Neuronal stem cell (in vitro differentiated cells): ENCODE measurements at places on chromosomes 6 and 20.

DNA sequence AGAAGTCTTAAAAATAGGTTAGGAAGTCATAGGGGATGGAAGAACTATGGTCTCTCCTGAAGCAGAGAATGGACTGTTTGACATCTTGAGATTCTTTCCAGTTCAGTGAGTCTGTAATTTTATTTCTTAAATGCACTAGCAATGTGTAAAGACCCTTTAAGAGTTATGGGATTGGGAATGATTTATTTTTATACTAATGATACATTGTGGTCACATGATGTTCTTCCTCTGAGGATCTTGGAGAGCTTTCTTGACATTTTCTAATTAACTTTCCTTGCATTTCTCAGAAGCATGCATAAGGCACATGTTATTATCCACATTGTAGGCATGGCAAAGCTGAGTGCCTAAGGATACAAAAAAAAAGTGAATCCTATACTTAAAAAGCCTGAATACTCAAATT lies 507.6 kb upstream of the NRSN1 start:
- DNase-seq = no peak

DNA sequence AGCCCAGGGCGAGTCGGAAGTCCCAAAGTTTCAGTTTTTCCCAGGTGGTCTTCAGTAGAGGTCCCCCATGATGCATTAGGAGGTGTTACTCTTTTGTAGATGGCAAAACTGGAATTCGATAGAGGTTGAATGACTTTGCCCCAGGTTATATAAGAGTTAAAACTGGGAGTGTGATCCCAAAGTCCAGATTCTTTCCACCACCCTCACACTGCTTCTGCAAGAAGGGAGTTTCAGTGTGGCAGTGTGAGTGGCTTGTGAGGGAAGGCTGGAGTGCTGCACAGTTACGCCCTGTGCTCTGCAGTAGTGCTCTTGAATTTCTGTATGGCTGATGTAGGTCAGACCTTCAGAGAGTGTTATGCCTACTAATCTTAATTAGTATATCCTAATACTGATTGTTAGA lies 29.8 kb downstream of the NDUFAF5 start:
- no peak for DNase-seq

GRCh38 chr20:3923818-3924217 lies 34.6 kb downstream of the PANK2 start:
- no peak for DNase-seq

DNA sequence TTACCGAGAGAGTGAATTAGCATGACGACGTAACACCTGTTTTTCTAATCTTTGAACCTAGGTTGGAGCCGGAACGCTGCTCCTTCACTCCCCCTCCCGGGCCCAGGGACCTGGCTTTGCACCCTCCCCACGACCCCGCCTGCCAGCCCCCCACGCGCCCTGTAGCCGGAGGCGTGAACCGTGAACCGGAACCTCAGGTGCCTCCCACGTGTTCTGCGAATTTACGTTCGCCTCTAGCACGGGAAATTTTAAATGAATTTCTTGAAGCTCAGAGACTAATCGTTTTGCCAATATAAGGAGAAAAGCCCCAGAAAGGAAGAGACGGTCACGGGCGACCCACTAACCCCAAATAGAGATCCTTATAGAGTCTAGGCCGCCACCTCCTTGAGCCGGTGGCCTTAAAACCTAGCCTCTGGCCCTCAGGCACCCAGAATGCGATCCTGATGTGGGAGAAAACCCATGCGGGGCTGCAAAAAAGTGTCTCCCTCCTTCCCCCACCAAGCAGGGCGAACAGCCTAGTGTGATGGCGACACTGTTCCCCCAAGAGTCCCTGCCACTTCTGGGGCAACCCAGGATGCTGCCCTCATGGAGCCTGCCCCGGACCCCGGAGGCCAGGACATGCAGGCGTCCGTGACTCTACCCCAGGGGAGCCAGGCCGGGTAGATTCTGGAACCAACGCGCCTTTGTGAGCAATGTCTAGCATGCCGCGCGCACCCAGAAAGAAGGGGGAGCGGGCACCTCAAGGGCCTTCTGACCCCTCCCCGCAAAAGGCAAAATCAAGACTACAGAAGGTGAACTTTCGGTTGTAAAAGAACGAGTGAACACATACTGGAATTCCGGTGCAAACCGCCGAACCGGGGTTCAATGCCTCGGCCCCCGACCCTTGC lies 2.7 kb upstream of the SIM1 start:
- no peak for DNase-seq

DNA sequence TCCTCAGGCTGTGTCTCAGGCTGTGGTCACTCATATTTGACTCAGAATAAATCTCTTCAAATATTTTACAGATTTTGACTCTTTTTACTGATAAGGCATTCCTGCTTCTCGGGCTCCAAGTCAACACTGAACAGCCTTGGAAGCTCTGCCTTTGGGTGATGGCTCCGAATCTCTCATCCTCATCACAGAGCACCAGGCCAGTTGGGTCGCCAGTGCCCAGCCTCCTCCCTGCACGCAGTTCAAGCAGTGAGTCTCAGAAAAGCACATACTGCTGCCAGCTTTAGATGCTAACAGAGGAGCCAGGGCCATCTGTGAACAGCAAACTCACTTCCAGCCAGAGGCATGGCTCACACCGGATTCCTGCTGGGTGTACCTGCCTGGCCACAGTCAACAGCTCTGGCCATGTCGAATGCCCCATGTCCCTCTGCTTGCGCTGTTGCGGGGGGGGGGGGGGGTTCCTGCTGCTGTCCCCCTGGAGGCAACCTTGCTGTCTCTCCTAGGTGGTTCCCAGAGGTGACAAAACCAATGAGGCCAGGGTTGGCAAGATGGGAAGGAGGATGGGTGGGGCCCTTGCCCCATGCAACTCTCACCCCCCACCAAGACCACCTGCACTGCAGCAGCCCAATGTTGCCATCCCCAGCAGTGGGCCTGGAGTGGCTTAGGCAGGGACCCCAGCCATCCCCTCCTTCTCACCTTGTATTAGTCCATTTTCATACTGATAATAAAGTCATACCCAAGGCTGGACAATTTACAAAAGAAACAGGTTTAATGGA lies 248.8 kb downstream of the ERMARD start:
- DNase-seq = no peak

- DNase-seq = no peak
Measured at GRCh38 chr6:26275663-26276062, 89.3 kb upstream of the BTN3A2 start.

DNA sequence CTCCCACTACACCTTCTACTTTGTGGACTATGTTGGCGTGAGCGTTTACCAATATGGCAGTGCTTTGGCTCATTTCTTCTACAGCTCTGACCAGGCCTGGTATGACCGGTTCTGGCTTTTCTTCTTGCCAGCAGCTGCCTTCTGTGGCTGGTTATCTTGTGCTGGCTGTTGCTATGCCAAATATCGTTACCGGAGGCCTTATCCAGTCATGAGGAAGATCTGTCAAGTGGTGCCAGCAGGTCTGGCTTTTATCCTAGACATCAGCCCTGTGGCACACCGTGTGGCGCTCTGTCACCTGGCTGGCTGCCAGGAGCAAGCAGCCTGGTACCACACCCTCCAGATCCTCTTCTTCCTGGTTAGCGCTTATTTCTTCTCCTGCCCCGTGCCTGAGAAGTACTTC lies 16.5 kb upstream of the EFHC1 start:
- no peak for DNase-seq

DNA sequence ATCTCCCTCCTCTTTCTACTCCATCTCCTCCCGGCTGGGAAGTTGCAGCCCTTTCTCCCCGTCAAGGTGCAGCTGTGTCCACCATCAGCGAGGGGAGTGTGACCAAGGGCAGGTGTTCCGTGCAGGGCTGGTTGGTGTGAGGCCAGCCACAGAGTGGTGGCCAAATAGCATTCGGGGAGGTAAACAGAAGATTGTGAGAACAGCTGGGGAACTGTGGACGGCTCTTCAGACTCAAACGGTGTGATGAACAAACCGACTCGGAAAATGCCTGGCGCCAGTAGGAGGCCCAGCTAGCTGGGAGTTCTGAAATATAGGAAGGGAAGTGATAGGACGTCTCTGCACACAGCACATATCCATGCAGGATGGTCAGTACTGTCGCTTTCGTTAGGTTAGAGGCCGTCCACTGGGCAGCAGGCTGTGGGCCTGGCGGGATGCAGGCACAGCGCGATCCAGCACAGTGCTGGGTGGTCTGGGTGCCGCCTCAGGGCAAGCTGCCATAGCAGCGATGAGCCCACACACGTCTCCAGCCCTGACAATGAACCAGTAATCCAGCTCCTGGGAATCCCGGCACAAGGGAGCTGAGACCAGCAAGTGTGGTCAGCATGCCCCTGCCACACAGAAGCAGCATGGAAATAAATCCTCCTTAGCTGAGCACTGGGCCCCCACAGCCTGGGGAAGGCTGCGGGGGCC lies 258.1 kb downstream of the TAF4 start:
- DNase-seq = no peak

DNA sequence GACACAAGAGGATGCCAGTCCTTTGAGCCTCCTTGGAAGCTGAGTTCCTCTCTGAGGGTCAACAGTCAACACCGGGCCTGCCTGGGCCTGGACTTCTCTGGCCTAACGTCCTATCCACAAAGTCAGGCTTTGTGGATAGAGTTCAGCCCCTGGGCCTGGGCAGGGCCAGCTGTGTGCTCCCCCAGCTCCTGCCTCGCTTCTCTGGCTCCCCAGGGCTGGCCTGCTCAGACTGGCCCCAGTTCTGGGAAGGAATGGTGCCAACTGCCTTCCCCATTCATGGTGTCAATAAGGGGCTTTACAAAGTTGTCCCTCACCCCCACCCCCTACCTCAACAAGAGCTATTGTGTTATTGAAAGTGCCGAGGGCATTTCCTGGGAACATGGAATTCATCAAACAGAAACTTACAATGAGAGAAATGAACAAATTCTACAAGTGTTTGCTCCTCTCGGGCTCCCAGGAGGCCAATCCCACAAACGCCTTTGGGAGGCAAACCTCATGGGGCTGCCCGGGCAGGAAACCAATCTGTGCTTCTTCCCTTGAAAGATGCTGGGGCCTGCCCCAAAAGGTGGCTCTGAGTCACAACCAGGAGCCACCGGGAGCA lies 26.5 kb upstream of the PPP1R14C start:
- no peak for DNase-seq

DNA sequence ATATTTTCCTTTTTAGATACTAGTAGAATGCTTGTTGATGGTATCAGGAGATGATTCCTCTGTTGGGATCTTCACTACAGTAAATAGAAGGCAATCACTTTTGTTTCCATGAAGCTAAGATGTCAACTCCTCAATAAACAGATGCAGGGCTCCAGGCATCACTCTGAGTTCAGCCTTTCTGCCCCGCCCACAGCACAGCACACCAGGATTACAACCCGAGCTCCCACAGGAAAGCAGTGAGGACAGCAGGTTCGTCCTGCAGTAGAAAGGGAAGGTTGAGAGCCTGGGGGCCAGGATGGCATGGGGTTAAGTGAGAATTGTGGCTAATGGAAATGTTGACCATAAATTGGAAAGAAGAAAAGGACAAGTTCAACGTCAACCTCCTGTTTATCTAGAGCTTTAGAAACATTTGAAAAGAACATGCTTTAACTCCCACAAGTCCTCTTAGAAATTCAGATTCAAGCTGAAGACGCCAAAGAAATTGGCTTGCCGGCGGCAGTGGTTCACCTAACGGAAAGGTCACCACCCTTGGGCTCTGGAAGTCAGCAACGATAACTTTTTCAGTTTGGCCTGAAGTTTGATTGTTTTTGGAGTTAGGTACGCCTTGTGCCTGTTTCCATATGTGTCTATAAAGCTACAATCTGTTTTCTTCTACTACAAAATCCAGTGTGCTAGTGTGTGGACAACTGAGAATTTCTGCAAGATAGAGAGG lies 144.4 kb upstream of the PDE10A start:
- DNase-seq = no peak

DNA sequence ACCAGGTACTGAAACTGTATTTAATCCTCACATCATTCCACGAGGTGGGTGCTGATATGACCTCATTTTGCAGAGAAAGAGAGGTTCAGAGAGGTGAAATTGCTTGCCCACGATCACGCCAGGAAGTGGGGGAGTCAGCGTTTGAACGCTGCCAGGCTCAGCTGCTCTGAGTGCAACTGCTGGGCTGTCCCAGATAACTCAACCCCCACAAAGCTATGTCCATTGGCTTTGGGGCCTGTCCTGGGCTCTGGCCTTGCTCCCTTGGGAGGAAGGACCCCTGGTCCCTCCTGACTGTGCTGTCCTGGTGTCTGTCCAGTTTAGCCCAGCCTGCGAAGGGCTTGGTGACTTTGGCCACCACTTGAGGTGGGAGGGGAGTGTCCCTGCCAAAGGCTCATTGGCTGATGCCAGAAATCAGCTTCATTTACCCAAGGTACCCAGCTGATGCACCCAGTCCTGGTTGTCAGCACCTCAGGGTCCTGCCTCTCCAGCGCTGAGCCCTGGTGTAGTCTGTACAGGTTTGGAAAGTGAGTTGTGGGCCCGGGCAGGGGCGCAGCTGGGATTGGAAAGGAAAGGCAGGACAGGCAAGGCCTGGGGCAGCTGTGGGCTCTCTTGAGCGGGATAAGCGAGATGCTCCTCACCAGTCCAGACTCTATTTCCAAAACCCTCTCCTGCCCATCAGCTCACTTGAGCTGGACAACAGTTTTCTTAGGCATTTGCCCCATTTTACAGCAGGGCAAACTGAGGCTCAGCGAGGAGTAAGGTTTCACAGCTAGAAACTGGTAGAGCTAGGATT lies 38.5 kb downstream of the SUN5 start:
- no peak for DNase-seq

DNA sequence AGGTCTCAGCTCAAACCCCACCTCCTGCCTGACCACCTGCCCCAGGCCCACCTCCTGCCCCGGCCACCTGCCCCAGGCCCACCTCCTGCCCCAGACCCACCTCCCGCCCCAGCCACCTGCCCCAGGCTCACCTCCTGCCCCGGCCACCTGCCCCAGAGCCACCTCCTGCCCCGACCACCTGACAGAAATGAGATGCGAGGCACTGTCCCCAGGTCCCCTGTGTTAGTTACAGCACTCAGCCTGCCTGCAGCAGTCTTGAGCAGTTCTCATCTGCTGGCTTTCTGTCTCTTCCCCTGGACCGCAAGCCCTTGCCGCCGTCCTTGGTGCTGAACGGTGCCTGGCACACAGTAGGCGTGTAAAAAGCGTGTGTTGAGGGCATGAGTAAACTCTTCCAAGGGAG lies 79.5 kb downstream of the CDH4 start:
- DNase-seq = no peak

DNA sequence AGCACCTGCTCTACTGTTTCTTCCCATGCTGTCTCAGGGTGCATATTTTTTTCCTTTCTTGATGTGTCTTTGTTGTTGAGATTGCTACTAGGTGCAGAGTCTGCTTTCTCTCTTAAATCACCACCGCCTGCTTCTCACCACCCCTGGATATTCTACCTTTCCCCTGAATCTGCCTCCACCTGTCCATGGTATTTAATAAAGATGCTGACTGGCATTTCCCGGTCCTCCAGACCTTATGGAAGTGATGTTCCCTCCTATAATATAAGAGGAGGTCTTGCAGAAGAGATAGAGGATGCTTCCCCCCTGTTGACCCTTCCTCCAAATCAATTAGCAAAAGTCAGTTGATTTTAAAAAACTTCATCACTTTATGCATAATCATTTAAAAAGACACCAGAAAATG lies 107.9 kb upstream of the IYD start:
- no peak for DNase-seq

DNA sequence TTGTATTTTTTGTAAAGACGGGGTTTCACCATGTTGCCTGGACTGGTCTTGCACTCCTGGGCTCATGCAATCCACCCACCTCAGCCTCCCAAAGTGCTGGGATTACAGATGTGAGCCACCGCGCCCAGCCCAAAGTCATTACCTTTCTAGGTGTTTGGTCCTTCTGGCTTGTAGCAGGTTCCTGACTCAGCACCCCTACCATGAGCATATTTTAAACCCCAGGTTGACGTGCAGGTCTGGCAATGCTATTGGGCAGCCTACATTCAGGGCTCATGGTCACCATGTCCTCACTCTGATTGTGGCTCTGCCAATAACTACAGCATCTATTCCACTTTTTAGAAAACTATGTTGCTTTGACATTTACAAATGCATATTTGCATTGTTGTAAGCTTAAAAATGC lies 59.4 kb downstream of the IPCEF1 start:
- no peak for DNase-seq
